ENCODE measurements at places on chromosomes 3 and 15.

GRCh38 chr3:10099041-10099440 is 9.0 kb downstream of the FANCD2OS start:
- DNase-seq: no peak

DNA sequence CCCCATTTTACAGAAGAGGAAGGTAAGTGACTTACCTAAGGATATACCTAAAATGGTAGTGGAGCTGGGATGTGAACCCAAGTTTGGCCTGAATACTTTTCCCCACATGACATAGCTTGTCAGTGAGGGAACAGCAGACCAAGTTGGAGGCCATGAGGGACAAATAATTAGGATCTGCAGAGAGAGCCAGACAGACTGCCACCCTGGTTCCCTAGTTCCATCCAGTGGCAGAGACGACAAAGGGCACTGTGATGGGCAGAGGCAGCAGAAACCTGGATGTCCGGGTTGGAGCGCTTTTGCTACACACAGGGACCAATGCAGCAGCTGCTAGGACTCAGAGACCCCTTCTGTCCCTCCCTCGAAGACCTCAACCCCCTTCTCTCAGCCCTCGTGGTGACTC is 1.2 kb downstream of the CPLX3 start:
- DNase-seq: no peak

DNA sequence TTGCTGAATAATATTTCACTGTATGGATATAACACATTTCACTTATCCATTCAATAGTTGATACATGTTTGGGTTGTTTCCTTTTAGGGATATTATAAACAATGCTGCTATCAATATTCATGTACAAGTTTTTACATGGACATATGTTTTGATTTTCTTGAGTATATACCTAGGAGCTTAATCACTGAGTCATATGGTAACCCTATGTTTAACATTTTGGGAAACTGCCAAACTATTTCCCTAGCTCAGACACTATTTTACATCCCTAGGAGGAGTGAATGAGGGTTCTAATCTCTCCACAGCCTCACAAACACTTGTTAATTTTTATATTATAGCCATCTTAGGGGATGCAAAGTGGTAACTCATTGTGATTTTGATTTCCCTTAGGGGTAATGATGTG is 66.0 kb downstream of the GPR156 start:
- DNase-seq: no peak

DNA sequence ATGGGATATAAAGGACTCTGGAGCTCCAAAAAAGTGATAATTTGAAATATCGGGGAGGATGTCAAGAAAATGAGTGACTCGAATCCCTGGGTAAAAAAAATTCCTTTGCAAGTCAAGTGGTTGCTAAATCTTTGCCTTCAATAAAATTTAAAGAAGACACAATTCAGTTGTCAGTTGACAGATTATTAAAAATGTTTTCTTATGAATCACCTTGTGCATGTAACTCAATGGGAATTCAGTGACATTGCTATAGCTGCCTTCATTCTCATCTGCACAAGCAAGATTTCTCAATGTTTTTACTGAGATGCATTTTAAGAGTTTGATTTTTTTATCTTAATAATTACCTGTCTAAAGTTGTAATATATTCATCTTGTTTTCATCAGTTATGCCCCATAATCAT is 264.0 kb upstream of the IL12A start:
- no peak for DNase-seq

GRCh38 chr3:108664266-108664665 is 74.7 kb downstream of the DZIP3 start:
- no peak for DNase-seq

GRCh38 chr3:58237238-58237940 is at the start of gene ABHD6:
Gene ABHD6 (plus strand): TSS chr3:58237792. CDS start chr3:58256587, 18,795 bp downstream.
- DNase-seq: no peak

GRCh38 chr3:152307829-152308474 is 39.2 kb downstream of the MBNL1 start:
- DNase-seq: no peak

DNA sequence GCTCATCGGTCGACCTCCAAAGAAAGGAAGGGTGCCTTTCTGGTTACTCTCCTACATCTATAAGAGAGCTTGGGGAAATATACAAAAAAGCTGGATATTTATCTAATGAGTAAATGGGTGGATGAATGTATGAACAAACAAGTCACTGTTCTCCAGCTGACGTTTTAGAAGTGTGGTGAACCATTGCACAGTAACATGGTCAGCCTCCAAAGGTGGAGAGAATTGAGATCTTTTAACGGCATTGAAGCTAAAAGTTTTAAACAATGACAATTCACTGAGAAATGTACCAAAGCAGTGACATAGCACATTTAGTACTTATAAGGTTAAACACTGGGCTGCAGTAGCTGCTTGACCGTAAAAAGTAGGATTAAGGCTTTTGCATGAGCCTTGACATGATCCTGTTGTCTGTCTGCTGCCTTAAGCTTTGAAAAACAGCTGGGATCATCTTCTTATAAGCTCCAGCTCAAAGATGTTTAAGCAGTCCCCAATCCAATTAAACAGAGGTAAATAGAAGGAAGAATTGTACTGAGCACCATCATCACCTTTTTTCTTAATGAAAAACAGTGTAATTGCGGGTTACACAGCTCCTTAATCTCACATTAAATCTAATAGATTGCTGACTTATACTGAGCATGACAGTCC is 222.9 kb downstream of the WDR72 start:
- DNase-seq: no peak

DNA sequence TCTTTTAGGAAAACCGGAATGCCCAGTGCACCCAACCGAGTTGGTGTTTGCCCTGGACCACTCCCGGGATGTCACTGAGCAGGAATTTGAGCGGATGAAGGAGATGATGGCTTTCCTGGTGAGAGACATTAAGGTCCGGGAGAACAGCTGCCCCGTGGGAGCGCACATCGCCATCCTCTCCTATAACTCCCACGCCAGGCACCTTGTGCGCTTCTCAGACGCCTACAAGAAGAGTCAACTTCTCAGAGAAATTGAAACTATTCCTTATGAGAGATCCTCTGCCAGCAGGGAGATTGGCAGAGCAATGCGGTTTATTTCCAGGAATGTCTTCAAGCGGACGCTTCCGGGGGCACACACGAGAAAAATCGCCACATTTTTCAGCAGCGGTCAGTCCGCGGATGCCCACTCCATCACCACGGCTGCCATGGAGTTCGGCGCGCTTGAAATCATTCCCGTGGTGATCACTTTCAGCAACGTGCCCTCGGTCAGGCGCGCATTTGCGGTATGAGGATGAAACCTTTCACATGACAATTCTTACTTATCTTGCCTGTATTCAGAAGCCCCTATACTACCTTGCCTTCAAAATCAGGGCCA is 97.5 kb downstream of the PIK3R4 start:
- DNase-seq: no peak

- peak; percentile 50 for DNase-seq
Measured at GRCh38 chr15:73908030-73908821, 18.0 kb upstream of the LOXL1 start.

DNA sequence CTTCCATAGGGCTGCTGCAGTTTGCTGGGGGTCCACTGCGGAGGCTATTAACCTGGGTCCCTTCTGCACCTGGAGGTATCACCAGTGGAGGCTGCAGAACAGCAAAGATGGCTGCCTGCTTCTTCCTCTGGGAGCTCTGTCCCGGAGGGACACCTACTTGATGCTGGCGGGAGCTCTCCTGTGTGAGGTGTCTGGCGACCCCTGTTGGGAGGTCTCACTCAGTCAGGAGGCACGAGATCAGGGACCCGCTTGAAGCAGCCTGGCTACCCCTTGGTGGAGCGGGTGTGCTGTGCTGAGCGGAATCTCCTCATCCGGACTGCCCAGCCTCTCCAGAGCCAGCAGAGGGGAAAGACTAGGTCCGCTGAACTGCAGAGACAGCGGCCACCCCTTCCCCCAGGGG is 56.0 kb upstream of the CTXND1 start:
- DNase-seq: no peak

- no peak for DNase-seq
Measured at GRCh38 chr3:146067048-146067447, 93.9 kb downstream of the PLOD2 start.

- no peak for DNase-seq
Measured at GRCh38 chr3:36362216-36362615, 18.1 kb upstream of the STAC start.

- DNase-seq: no peak
Measured at GRCh38 chr3:180678231-180678630, 1.1 kb downstream of the CCDC39 start.

DNA sequence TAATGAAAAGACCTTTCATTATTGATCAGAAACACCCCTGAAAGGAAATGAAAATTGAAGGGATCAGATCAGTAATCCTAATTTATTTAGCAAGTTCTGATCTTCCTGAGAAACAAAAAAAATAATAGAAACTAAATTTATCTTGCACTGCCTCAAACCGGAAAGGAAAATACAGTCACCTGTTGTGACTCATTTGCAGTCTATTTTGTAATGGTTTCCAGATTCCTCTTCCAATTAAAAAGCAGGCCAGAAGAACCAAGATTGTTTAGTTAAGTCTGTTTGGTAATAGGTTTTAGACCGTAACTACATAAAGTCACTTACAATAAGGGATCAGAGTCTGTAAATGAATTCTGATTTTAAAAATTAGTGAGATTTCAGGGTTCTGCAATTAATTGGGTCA is 49.7 kb upstream of the ATOSA start:
- no peak for DNase-seq

GRCh38 chr3:123365450-123366143 is 83.3 kb downstream of the ADCY5 start:
- DNase-seq: no peak

DNA sequence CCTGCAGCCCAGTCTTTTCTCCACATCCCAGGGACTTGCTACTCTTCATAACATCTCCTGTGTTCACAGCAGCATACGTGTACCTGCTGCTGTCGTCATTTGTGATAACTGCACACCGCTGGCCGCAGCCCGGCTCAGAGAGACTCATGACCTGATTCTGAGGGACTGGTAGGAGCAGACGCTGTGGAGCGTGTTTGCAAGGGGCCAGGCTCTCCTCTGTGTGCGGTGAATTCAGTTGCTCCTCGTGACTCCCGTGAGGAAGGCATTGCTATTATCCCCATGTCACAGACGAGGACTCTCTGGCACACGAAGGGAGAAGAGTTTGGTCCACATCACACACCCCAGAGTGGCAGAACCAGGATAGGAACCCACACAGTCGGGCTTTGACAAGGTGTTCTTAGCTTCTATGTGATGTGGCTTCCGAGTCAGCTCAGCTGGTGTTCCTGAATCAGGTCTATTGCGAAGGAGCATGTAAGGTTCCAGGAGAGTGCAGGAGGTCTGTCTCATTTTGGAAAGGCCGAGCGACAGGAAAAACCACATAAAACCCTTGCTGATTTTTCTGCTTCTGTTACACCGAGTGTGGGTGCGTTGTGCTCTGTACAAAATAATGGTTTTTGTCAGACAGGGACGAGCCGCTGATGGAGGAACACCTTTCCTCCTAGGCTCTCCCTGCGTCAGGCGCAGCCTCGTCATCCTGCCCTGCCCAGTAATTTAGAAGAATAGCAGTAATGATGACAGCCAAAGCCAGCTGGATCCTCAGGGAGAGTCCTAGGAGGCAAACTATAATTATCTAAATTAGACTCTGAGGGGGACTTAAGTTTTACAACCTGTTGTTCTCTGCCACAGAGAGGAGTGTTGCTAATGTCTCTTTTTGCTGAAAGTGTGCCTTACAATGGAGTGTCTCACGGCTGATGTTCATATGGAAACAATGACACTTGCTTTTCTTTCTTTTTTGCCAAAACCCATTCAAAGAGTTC is 157.5 kb upstream of the RGMA start:
- DNase-seq: no peak

DNA sequence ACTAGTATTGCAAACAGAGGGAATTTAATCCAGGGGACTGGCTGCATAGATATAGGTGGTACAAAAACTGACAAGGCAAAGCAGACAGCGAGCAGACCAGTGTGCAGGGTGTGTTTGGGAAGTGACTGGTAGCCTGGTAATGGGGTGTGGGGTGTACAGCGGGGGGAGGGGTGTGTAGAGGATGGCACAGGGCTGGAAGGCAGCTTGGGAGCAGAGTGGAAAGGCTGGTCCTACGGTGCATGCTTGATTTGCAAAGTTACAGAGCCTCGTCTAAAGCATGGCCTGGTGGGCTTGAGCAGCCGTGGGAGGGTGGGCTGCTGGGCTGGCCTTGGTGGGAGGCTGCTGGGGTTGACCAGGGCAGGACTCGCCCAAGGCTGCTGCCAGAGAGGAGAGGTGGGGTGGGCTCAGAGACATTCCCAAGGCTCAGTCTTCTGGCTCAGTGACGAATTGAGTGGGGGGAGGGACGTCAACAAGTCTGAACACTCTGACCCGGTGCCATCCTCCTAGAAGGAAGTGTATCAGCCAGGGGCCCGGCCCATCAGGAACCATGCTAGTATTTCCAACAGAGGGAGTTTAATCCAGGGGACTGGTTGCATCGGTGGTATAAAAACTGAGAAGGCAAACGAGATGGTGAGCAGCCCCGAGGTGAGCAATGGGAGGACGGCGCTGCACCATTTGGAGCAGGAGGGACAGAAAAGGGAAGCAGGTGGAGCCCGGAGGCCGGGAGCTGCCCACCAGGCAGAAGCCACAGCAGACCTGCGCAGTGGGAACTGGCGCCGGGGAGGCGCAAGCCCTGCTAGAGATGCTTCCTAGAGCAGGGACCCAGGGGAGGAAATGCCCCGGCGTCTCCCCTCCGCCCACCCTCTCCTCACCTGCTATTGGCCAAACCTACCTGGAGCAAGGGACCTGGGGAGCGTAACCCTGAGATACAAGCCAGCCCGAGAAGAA is 29.2 kb downstream of the CPN2 start:
- DNase-seq: no peak

Data from cerebellar nuclear complex (tissue), 1 donor.